Osteoblast (primary cell): ENCODE measurements at places on chromosomes 12 and 14. TPM values are rescaled to one million over a fixed set of nuclear protein-coding genes. Genes with fewer than 3 reads are reported as not detected.

DNA sequence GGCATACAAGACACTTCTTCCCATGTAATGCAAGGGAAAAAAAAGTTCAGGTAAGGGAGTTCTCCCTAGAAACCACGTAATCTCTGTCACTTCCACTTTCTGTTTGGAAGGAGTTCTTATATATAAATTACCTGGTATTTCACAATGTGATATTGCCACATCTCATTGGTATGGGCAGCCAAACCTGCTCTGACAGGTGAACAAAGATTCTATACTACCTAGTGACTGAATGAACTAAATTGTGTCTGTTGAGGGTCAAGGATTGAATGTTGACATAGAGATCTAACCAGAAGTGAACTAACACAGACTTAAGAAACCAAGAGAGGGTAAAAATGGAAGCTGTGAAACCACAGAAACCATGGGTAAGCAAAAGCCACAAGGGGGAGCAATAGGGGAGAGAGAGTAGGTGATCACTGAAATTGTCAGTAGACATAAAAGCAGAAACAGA is 161.3 kb downstream of the RPL10L start:
- DNase-seq = no peak

- no peak for DNase-seq
These were observed 449.1 kb upstream of the SOX5 start for GRCh38 chr12:24398605-24399004.

DNA sequence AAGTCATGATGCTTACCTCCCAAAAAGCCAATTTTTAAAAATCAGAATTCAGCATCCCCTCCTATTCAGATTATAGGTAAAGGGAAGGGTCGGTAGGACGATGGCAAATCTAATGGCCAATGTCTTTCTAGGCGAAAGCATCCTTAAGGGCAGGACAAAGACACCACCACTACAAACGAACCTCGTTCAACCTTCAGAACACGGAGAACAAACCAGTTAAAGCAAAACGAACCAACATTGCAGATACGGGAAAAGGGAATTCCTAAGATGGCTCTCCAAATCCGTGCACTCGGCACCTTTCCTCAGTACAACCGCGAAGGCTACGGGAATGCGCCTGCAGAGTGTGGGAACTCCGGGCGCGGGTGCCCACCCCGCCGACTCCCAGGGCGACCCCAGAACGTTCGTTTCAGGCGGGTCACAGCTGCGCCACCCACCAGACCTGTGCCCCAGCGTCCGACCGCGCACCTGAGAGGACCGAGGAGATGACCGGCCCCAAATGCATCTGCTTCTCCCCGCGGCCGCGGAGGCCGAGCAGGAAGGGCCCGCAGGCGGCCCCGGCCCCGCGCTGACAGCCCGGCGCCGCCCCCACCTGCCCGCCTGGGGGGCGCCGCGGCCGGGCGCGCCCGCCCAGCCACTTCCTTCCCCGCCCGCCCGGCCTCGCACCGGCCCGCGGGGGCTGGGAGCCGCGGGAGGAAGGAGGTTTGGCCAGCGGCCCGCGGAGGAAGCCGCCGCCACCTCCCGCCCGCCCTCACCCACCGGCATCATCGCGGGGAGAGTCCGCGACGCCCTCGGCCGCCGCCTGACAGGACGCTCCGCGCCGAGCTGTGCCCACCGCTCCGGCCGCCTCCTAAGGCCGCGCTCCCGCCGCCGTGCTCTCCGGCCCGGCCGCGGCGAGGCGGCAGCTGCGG is 578 bp downstream of the PPP1R13B start:
- DNase-seq = peak; percentile 76

DNA sequence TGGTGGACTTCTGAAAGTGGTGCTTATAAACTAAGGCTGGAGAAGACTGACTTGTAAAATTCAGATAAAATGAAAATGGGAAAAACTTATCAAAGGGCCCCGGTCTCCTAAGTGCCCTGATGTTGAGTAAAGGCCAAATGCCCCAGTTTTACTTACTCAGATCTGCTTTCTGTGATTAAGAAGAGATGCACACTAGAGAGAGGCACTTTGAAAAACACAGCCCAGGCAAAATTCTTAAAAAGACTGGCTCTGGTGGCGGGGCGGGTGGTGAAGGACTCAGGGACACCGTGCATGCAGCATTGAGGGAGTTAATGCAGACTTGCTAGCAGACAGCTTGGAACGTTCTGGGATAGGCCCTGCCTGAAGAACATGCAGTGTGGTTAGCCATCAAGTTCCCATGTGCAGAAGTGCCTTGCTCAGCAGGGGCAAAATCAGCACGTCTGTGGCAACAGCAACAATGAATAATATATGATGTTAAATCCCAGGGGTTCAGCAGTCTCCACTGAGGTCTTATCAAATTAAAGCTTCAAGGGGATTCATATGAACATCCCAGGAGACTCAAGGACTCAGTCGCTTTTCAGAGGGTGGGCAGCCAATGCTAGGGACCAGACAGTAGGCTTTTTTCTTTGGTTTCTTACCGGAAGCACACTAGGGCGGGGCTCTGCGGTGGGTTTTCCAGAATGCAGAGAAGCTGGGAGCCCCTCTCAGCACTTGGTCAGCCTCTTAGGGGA is 105.0 kb downstream of the DAD1 start:
- no peak for DNase-seq

GRCh38 chr12:29322157-29322556 is 58.8 kb downstream of the ERGIC2 start:
- DNase-seq = peak; percentile 21

DNA sequence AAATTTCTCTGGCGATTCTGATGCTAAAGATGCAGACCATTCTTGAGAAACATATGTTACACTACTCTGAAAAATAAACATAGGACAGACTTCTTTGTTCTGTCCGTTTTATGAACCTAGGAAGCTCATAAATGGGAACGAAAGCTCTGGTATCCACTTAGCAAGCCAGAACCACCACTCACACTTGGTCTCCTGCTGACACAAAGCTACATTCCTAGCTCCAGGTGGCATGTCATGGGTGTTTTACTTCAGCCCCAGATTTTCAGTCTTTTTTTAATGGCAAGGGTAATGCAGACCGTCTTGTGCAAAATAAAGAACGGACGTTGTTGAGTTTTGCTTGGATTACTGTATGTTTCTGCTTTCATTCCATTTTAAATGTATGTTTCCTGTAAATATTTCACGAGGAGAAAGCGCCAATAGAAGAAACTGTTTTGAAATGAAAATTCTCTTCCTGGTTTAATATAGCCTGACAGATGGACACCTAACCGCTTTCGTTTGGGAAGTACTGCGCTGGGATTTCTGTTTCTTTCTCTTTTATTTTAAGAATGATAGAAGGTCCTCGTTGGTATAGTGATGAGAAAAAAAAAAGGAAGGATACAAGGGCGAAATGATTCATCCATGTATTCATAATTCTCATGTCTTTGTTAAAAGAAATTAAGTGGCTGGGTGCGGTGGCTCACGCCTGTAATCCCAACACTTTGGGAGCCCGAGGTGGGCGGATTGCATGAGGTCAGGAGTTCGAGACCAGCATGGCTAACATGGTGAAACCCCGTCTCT is 871 bp upstream of the COQ5 start:
- DNase-seq = no peak

GRCh38 chr12:66898700-66899469 is 220.0 kb upstream of the GRIP1 start:
- no peak for DNase-seq

DNA sequence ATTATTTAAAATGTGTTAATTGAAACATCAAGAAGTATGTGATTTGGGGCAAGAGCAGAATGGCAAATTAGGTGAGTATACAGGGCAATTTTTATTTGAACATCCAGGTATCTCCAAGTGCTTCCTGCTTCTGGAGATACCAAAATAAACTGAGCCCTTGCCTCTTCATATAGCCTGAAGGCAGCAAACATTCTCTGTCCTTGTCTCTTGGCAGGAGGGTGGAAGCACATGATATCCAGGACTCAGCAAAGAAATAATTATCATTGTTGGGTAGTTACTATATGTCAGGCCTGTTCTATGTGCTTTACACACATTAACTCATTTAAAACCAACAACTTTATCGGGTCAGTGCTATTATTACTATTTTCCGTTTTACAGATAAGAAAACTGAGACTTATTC is 12.5 kb downstream of the LIN7A start:
- DNase-seq = peak; percentile 17

- no peak for DNase-seq
These were observed 166.7 kb downstream of the TMEM117 start for GRCh38 chr12:44002607-44003006.

DNA sequence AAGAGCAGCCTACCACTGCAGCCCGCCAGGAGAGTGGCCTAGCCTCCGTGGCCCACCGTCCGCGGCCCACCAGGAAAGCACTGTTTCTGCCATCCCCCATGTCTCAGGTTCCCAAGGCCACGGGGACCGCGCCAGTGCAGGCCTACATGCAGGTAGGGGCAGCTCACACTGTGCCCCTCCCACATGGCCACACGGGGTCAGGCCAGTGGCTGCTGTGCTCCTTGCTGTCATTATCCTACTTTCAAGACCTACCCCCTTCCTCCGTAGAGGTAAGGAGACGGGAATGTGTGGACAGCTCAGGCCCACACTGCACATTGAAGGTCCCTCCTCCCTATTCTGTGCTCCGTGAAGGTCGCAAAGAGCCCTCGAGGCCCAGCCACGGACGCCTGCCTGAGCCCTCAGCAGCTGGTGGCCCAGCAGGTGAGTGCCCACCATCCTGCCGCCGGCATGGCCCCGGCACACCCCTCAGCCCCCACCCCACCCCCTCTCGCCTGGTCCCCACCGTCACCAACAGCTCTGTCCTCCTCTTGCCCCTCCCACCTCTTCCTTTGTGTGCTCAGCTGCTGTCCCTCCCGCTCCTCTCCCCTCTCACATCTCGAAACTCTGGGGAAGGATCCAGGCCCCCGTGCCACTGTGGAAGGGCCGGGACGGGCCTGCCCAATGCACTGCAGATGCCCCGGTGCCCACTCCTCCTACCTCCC is 10.0 kb downstream of the DDX51 start:
- DNase-seq = peak; percentile 56

The ARHGEF25 gene
- total RNA-seq = 20.6 and 23.9 TPM in 2 replicates

The MUCL1 gene
- not detected in 2 replicates for total RNA-seq

The CIROP gene
- total RNA-seq = under 0.01 TPM in 1 of 2 replicates, not detected in the other

The NANOG gene
- total RNA-seq = under 0.01 TPM in 1 of 2 replicates, not detected in the other

The HNF1A gene
- total RNA-seq = not detected in 2 replicates

The DLGAP5 gene
- 4.1 and 5.1 TPM in 2 replicates for total RNA-seq

The NGB gene
- not detected in 2 replicates for total RNA-seq

The IL26 gene
- 2.4 and 3.6 TPM in 2 replicates for total RNA-seq
